ENCODE measurements at places on chromosomes 13 and 19.

DNA sequence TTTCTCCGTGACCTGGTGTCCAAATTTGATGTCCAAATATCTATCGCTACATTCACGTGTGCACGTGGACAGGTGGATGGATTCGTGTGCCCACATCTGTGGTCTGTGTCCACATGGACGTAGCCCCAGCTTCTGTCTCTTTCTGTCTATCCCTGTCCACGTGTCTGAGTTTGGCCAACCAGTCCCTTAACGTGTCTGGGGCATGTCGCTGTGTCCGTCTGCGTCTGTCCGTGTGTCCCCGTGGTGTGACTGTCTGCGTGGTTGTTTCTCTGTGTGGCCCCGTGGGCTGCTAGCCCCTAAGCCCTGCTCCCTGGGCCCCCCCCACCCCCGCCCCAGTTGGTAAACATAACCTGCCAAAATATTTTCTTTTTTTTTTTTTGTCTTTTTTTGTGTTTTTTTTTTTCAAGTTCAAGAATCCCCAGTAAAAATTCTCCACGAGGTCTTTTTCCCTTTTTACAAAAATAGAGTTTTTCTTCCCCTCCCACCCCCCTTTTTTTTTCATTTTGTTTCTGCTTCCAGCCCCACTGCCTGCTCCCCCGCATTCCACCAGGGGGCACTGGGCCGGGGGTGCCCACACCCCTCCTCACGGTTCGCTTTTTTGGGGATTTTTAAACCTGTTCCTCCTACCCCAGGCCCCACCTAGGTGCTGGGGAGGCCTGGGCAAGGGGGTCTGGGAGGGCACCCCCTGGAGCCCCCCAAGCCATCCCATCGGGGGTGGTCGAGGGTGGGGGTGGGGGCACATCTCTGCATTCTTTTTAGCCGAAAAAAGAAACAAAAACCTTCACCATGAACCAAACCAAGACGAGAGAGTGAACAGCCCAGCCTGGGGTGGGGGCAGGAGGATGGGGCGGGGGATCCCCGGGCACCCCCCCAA lies 18.3 kb downstream of the PRKCSH start:
- no peak for DNase-seq

- DNase-seq, result no peak
Measured at GRCh38 chr13:98213354-98213753, 36.3 kb upstream of the RNF113B start.

DNA sequence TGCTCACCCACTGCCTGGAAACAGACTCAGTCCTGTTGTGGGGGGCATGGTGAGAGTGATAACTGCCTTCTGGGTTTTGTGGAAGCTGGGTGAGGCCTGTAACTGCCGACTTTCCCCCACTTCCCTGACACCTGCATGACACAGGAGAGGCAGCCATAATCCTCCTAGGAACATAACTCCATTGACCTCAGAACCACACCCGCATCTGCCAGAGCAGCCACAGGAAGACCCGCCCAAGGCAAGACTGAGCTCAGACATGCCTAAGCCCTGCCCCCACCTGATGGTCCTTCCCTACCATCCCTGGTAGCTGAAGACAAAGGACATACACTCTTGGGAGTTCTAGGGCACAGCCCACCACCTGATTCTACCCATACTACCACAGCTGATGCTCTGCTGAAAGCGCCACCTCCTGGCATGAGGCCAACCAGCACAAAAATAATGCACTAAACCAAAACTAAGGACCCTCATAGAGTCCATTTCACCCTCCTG lies 326.7 kb downstream of the RBM26 start:
- no peak for DNase-seq

DNA sequence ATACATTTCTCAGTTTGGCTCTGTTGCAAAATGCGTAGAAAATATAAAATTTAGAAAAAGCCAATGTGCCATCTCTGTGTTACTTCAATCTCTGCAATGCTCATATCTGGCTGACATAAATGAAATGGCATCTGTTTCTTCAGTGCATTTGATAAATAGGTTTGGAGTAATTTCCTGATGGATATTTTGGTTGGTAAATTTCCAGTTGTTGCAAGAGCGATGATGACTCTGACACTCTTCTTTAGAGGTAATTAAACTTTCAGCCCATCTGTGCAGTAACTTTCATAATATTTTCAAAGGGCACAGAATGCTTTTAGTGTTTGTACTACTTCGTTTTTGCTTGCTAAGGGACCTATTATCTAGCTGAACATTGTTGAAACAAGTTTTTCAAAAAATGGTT lies 1286.4 kb downstream of the PCDH9 start:
- no peak for DNase-seq

DNA sequence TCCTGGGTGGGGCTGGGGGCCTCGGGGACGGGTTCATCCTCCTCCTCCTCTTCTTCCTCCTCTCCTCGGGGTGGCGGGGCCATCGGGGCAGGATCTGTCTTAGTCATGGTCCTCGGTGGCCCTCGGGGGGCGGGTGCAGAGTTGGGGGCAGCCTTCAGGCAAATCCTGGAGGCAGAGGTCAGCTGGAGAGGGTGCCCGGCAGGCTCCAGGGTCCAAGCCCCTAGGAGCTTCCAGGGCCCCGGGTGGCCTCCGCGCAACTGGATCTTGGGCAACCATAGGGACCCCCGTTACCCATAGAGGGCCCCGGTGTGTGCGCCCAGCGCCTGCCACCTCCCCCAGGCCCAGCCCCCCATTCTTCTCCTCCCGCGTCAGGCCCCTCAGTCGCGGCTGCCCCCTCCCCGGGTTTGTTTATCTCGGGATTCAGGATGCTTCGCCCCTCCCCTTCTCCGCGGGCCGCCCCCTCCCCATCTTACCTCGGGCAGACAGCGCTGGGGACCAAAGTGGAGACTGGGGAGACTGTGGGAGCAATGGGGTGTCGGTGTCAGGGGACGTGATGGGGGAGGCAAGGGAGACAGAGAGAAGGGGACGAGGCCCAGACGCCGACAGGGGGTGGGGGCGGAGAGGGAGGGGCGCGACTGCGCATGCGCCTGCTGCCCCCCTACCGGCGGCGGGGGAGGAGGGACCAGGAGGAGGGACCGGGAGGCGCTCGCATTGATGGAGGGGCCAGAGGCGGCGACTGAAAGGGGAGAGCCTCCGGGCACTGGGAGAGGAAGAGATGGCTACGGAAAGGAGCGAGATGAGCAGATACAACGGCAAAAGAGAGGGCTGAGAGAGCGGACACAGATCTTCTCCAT lies at the start of gene CLIP3:
TSS of gene CLIP3 (minus strand) at position 623 of the 854 bp plus-strand sequence. CDS start at position 107, 516 bp downstream.
- DNase-seq, result no peak
